NCI-H187 treated with DMSO at 0.1 percent for 48 hours (cell line): ENCODE measurements at places on chromosomes 11 and 22.

GRCh38 chr11:66727282-66728037 is 1.6 kb downstream of the SPTBN2 start:
- no peak for DNase-seq

- DNase-seq: no peak
These were observed 24.6 kb downstream of the RPL3 start for GRCh38 chr22:39294571-39295468.

DNA sequence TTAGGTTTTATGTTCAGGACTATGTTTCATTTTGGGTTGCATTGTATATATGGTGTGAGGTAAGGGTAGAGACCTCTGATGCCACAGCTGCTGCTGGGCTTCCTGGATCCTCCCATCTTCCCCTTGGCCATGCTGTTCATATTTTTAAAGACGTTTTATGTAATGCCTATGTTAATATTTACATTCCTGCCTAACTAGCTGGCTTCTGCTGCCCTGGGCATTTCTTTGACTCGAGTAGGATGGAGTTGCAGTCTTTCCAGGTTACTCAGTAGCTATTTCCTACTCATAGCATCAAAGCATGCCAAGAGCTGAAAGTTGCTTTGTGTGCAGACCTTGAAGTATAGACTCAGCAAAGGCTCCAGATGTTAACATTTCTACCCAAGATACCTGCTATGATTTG is 220.5 kb upstream of the CADM1 start:
- no peak for DNase-seq

GRCh38 chr11:66846671-66847091 is 3.4 kb downstream of the RCE1 start:
- no peak for DNase-seq

DNA sequence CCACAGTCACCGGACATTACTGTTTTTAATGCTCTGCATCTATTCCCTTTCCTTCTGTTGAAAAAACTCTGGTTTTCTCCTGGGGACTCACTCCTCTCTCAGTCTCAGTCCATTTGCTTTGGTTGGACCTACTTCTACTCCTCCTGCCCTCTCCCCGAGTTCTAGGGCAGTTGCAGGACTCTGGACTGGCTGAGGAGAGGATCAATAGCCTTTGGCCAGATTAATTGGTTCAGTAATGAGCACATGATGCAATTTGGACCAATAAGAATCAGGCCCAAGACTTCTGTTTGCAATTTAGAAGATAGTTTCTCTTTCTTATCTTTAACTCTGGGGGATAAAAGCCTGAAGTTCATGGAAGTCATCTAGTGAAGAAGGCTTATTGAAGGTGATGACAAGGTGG is 15.3 kb upstream of the TPH1 start:
- no peak for DNase-seq

GRCh38 chr11:125268611-125269010 is 104.1 kb downstream of the PKNOX2 start:
- no peak for DNase-seq

DNA sequence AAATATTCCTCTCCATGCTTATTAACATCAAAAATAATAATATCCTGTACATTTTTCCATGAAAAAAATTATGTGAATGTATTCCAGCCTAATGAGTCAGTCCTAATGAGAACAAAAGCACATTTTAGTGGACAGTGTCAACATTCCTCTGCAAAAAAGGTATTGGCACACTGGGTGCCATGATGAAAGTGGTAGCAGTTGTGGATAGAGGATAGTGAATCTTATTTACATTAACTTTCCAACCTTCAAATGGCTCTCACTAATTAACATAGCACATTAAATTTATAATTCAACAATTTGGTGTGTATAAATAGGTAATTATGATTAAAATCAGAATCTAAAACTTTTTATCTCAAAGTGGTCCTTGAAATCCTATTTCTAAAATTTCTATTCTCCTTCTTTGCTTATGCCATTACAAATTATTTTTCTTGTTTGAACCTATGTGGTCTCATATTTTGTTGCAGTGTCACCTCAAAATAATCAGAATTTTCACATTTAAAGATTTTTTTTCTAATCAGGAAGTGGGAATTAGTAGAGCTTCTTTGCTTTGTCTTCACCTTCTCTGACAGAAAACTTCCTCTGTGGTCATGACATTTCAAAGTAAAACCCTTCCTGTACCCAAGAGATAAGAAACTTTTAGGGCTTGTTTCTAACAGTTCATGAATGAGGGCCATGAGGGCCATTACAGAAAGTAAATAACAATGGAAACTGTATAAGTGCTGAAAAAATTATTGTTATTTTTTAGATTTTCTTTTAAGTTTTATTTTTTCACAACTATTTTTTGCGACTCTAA is 18.7 kb downstream of the SOX6 start:
- no peak for DNase-seq

DNA sequence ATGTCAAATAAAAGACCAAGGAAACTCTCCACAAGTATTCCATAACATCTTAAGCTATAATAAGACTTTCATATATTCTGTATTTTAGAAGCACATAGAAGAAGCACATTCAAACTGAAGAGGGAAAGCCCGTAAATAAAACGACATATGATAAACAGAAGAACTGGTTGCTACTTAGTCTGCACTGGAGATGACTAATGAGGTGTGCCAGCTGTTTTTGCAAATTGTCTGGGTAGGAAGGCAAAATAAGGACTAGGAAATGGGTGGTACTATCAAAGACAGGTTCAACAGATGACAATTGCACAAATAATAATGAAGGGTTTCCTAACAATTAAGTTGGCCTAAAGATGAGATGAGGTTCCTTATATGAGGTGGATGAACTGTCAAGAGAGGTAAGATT is 593.2 kb upstream of the CCDC179 start:
- DNase-seq: no peak

- no peak for DNase-seq
These were observed 2.0 kb downstream of the SYNGR1 start for GRCh38 chr22:39351689-39352214.

GRCh38 chr11:416757-417621 is 2.2 kb upstream of the SIGIRR start:
- DNase-seq: no peak

GRCh38 chr11:93166862-93167261 is 30.9 kb downstream of the SLC36A4 start:
- DNase-seq: no peak

GRCh38 chr11:89052220-89052619 is 13.6 kb downstream of the GRM5 start:
- no peak for DNase-seq

DNA sequence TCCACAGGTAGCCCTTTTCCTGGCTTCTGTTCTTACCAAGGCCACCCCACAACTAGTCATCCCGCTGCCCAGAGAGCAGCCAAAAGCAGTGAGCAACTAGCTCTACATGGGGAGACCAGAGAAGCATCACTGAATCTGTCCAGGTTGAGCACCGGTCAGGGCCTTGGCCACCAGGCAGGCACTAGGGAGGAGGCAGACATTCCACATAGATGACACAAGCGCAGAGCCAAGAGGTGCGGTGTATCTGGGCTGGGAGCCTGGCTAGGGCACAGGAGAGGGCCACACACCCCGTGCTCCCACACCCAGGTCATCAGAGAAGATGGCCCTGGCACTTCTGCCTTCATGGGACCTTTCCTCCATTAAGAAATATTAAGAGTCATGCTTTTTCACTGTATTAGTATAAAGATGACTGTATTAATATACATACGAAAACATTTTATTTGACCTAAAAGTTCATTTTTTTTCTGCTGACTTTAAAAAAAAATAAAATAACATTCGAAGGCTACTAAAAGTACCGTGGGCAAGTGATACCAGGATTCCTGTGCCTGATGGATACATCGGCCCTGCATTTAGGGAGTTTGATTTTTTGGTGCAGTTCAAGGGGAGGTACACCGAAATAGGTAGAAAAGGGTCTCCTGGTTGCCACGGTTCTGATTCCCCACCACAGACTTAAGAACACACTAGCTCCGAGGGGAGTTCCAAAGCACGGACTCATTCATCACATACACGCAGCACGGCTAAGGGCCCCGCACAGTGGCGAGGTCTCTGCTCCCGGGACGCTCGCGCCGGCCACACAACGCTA is 1.2 kb downstream of the DGCR2 start:
- DNase-seq: no peak

DNA sequence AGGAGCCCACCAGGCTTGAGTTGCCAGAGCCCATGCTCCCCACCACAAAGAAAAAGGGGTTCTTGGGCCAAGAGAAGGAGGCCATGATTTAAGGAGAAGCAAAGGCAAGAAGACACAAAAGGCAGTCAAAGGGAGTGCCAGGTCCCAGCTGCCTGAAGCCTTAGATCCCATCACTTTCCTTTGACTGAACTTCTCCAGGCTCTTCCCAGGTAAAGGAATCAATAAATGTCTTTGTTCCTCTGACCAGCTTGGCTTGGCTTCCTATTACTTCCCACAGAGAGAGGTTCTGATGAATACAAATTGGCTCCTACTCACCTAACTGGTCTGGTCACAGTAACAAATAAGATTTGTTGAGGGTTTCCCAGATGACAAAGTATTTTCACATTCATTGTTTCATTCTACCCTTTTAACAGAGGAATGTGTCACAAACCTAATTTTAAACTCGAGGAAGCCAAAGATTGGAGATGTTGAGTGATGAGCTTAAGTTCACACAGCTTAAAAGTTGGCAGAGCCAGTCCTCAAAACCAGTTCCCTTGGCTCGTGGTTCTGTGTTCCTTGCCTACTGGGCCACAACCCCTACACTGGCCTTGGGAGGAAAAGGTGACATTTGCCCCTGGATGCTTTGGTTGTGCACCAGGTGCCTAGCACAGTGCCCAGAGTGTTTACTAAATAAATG is 96.4 kb upstream of the SESN3 start:
- DNase-seq: no peak

DNA sequence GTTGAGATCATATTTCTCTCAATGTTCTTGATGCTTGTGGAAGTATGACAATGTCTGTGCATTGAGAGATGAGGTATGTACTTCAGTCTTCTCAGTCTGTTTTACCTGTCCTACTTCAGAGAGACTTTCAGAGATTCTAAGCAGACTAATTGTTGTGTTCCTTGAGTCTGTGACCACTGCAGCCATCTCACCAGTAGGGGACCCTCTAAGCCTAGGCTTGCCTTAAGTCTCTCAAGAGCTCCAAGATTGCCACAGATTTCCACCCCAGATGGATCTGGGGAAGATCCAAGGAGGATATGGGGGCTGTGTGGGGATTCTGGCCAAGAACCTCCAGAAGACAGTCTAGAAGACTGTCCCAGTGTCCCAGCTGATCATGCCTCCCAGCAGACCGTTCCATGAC is 179.9 kb upstream of the PLET1 start:
- DNase-seq: no peak

DNA sequence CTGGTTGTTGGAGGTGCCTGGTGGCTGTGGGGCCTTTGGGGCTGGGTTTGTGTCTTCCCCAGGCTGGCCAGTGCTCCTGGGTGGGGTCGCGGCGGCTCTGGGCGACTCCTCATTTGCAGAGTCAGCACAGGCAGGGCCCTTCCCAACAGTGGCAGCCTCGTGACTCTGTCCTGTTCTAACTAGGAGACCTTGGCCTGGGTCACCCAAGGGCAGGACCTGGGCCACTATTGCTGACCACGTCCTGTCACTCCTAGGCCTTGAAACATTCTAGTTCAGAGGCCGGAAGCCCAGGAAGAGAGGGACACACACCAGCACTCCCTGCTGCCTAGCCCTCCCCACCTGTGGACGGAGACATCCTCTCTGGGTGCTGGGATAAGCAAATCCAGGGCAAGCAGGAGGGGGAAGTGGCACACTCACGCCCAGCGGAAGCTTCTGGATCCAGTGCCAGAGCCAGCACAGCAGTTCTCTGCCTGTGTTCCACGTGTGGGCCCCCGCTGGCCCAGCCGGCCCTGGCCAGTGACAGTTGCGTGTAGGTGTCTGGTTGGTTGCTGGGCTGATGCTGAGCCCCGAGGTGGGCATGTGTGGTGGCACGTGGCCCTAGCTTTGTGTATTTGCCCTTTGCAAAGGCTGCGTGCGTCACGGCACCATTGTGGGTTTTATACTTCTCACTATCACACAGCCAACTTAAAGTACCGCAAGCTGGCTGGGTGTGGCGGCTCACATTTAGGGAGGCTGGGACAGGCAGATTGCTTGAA is 4.3 kb upstream of the CHID1 start:
- DNase-seq: no peak

GRCh38 chr22:20507253-20508066 is at the start of gene MED15:
Gene MED15, plus strand, starts transcription at chr22:20507610. Its CDS starts 69 bp downstream, at chr22:20507679.
- no peak for DNase-seq

DNA sequence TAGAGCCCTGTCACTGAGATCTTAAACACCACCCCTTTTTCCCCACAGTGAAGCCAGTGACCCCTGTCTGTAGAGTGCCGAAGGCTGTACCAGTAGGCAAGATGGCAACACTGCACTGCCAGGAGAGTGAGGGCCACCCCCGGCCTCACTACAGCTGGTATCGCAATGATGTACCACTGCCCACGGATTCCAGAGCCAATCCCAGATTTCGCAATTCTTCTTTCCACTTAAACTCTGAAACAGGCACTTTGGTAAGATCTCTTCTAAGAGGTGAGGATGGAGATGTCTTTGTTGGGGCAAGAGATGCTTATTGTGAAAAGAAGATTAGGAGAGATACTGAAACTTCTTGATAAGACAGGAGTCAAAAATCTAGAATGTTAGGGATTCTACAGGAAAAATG is 75.9 kb downstream of the JAM3 start:
- no peak for DNase-seq

DNA sequence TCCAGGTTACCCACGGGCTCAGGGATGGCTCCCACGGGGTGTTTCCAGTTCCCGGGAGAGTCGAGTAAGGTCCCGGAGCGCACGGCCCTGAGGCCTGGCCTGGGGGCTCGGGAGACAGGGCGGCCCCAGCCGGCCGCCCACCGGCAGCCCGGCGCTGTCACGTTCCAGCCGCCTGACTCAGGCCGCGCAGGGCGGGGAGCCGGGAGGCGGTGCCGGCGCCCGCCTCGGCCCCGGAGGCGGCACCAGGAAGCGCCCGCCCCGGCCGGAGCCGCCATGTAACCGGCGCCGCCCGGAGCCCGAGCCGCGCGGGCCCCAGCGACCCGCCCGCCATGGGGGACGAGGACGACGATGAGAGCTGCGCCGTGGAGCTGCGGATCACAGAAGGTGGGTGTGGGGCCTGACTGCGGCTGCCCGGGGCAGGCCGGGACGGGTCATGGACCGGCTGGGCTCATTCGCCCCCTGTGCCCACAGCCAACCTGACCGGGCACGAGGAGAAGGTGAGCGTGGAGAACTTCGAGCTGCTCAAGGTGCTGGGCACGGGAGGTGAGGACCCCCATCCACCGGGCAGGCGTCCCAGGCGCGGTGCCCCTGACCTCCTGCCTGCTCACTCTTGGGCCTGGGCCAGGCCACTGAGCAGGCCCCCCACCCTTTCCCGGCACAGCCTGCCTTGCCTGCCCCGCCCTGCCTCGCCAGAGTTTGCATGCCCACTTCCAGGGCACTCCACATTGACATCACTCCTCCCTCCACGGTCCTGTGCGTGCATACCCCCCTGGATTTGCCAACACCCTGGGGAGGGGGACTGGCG is at the start of gene RPS6KA4:
RPS6KA4 (plus strand) TSS at position 256 of the 805 bp plus-strand sequence; CDS start at position 330, 74 bp downstream.
- DNase-seq: no peak
